ENCODE measurements at places on chromosomes 12 and 14.
A peak's percentile ranks its signal among the peaks of the same experiment; 100 is the strongest.

- no peaks in the 10 kb centered on the region for H3K27me3 ChIP-seq
- no peak overlapping the region for H3K27ac ChIP-seq
- no peak overlapping the region for H3K4me3 ChIP-seq
These were observed 31.8 kb upstream of the OR10A7 start for GRCh38 chr12:55188974-55189556.

DNA sequence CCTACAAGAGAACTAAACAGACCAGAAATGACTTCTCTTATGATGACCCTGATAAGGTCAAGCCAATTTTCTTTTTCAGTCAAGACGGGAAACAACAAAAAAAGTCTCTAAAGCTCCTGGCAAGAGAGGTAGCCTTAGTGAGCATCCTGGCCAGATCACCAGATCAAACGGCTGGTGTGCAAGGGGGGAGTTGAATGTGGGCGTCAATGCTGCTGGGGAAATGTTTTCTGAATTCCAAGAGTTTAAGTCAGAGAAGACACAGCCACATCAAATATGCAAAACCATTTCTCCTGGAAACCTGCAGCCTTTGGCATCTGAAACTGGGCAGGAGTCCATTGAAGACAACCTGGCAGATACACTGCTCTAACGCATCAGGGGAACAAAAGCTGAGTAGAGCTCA is 16.0 kb upstream of the SELPLG start:
- H3K36me3 ChIP-seq: peaks cover 9% of the 10 kb centered on the region
- H3K27ac ChIP-seq: no peak overlapping the region
- no peaks in the 10 kb centered on the region for H3K27me3 ChIP-seq
- no peak for DNase-seq
- H3K4me1 ChIP-seq: no peaks in the 10 kb centered on the region
- no peak overlapping the region for H3K4me3 ChIP-seq

GRCh38 chr14:106620368-106620767 is 1094.0 kb downstream of the TMEM121 start:
- DNase-seq: no peak

DNA sequence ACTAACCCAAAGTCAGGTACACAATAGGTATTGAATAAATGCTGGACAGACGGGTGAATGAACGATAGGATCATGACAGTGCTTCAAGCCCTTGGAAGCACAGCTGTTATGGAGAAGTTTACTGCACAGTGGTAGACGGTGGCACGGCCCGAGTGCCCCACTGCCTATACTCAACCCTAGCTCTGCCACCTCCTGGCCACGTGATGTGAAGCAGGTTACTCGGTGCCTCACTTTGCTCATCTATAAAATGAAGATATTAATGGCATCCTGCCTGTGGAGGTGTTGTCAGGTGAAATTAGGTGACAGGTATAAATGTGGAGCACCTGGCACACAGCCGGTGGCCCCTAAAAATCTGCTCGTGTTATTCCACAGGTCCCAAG is 5.8 kb downstream of the ASB2 start:
- H3K27ac ChIP-seq: no peak overlapping the region
- no peaks in the 10 kb centered on the region for H3K4me1 ChIP-seq
- DNase-seq: no peak
- no peaks in the 10 kb centered on the region for H3K36me3 ChIP-seq
- H3K27me3 ChIP-seq: no peaks in the 10 kb centered on the region

GRCh38 chr14:53458368-53458814 is 305.3 kb upstream of the DDHD1 start:
- DNase-seq: peak; percentile 90
- H3K4me3 ChIP-seq: no peak overlapping the region

- no peaks in the 10 kb centered on the region for H3K4me1 ChIP-seq
- H3K36me3 ChIP-seq: no peaks in the 10 kb centered on the region
- no peaks in the 10 kb centered on the region for H3K27me3 ChIP-seq
- DNase-seq: no peak
These were observed 114.9 kb upstream of the PWP1 start for GRCh38 chr12:107570721-107571120.

- H3K27me3 ChIP-seq: no peaks in the 10 kb centered on the region
- H3K27ac ChIP-seq: no peak overlapping the region
- DNase-seq: no peak
These were observed 108.4 kb downstream of the C12orf42 start for GRCh38 chr12:103387385-103387784.

DNA sequence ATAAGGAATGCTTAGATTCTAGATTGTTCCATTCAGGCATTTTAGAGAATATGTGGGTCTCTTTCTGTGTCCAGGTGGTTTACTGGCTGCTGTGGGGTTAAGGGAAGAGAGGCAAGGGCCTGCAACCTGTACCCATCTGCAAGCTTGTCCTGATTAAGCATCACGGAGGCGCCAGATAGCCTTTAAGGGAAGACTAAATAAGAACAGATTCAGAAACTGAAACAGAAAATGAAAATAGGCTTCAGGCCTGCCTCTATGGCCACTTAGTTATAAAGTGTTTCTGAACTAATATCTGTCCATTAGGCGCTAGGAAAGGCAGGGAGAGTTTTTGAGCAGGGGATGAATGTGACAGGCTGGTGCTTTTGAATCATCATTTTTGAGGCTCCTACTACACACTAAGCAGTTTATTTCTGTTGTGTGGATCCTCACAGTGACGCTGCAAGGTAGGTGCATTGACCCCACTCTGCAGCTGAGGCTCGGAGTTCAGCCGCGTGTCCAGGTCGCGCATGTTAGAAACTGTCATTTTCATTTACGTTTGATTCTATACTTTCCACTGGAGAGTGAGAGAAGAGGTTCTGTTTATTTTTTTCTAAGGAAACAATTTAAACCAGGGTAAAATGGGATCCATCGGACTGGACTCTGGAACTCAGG is 47.4 kb downstream of the SLC6A12 start:
- no peak overlapping the region for H3K27ac ChIP-seq
- H3K4me1 ChIP-seq: peaks cover 6% of the 10 kb centered on the region
- H3K27me3 ChIP-seq: no peaks in the 10 kb centered on the region
- H3K36me3 ChIP-seq: no peaks in the 10 kb centered on the region
- no peak overlapping the region for H3K4me3 ChIP-seq

DNA sequence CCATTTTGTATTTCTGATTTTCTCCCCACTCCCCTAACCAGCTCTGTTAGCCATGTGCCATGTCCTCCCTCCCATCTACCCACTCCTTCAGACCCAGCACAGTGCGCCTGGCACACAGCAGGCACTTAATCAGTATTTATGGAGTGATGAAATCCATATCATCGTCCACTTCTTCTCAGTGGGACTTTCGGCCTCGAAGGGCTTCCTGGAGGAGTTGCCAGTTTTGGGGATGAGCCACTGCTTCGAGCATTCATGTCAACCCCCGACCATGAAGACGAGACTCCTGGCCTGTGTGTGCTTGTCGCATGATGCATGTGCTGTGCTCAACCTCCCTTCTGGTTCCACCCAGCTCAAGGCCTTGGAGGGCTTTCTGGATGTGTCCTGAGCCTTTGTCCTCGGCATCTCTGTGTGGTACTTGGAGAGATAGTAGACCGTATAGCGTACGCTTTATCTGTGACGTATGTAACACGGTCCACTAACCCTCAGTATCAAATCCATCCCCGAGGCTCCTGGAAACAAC is 119.5 kb upstream of the RTL1 start:
- no peaks in the 10 kb centered on the region for H3K36me3 ChIP-seq
- no peak overlapping the region for H3K4me3 ChIP-seq
- H3K27me3 ChIP-seq: no peaks in the 10 kb centered on the region
- H3K27ac ChIP-seq: no peak overlapping the region
- no peaks in the 10 kb centered on the region for H3K4me1 ChIP-seq

- no peaks in the 10 kb centered on the region for H3K27me3 ChIP-seq
- H3K4me1 ChIP-seq: peaks cover 3% of the 10 kb centered on the region
- no peak overlapping the region for H3K4me3 ChIP-seq
- H3K27ac ChIP-seq: no peak overlapping the region
These were observed 26.0 kb downstream of the SMUG1 start for GRCh38 chr12:54162741-54163140.

GRCh38 chr12:11880381-11880780 is 190.4 kb upstream of the BCL2L14 start:
- H3K27me3 ChIP-seq: no peaks in the 10 kb centered on the region
- H3K36me3 ChIP-seq: no peaks in the 10 kb centered on the region
- H3K4me1 ChIP-seq: peaks cover 7% of the 10 kb centered on the region
- H3K27ac ChIP-seq: no peak overlapping the region
- H3K4me3 ChIP-seq: no peak overlapping the region

GRCh38 chr14:104224131-104224505 is 85.7 kb downstream of the KIF26A start:
- no peak overlapping the region for H3K27ac ChIP-seq
- H3K27me3 ChIP-seq: no peaks in the 10 kb centered on the region
- H3K36me3 ChIP-seq: no peaks in the 10 kb centered on the region
- peaks cover 3% of the 10 kb centered on the region for H3K4me1 ChIP-seq

DNA sequence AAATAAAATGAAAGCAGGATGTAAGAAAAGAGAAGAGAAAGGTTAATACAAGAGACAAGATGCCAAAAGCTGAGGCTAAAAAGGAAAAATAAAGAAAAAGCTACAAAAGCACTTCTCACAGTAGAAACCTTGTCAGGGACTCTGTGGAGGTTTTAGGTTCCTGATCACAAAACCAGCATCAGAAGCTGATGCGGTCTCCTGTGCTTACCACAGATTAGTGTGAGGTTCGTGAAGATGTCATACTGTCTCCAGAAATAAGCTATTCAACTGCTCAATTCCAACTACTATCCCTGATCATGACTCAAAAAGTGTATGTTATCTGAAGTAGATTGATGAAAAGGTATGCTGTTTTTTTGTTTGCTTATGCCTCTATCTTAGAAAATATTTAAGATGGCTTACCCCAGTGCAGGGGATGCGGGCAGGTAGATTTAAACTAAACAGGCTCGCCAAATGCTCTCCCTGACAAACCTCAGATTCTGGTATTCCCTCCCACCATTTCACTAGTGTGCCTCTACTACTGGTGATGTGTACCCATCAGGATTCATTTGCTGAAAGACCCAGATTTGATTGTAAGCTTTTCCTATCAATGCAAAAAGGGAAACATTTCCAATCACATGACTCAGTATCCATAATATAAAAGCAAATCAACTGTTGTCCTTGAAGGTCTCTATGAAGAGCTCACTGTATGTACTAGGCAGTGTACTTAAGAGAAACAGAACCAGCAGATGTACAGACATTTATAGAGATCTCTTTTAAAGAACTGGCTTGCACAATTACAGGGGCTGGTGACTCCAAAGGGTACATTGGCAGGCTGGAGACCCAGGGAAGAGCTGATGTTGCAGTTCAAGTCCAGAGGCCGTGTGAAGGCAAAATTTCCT is 169.5 kb upstream of the FOXN3 start:
- DNase-seq: no peak
- H3K27ac ChIP-seq: no peak overlapping the region
- H3K4me3 ChIP-seq: no peak overlapping the region
- no peaks in the 10 kb centered on the region for H3K36me3 ChIP-seq
- H3K4me1 ChIP-seq: no peaks in the 10 kb centered on the region

DNA sequence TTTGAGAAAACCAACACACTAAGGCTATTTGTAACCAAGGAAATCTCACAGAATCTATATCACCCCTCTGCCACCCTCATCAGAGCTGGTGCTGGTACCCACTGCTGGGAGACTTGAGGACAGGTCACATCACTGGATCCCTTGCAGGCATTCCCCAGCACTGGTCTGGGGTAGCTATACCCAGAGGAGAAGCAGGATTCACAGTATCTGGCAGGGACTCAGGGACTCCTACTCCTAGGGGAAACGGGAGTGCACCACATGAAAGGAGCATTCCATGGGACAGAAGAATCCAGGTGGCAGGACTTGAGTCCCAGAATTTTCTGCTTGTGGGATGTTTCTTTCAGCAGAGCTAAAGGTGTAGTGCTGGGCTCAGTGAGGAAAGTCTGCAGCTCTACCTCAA is 223.2 kb downstream of the ADGRD1 start:
- H3K4me1 ChIP-seq: no peaks in the 10 kb centered on the region
- no peak overlapping the region for H3K27ac ChIP-seq
- no peaks in the 10 kb centered on the region for H3K36me3 ChIP-seq
- no peaks in the 10 kb centered on the region for H3K27me3 ChIP-seq

GRCh38 chr14:89573399-89573657 is 156.3 kb upstream of the FOXN3 start:
- no peak overlapping the region for H3K27ac ChIP-seq
- H3K27me3 ChIP-seq: no peaks in the 10 kb centered on the region
- no peak overlapping the region for H3K4me3 ChIP-seq
- H3K4me1 ChIP-seq: peaks cover 27% of the 10 kb centered on the region

DNA sequence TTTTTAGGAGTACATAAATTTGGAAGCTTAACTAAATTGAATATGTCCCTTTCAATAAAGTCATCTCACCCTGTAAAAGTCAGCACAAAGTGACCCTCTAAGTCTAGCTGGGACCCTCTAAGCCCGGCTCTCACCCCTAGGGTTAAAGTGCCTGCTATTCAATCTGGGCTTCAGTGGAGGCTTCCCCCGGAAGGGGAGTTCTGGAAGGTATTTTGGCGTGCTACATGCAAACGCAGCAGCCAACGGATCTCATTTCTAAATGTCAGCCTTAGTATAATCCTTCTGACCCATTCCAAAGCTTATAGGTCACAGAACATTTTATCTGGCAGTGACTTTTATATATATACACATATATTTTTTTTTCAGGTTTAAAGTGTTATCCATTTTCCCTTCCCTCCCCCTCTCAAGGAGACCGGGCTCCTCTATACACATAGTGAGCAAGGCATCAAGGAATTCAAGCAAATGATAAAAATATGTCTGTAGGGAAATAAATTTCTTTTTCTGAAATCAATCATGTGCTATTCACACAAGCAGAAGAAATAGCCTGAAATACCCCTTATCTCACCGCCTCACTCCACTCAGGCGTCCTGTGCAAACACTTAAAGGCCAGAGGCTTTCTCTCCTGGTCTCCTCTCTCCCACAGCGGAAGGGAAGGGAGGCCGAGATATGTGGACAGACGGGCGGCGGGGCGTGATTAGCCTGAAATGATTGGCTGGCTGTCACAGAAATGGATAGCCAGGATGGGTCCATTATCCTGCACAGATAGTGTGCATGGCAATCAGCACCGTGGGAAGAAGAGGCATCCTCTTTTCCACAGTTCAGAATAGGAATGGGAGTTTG is 301.7 kb downstream of the GALC start:
- no peaks in the 10 kb centered on the region for H3K36me3 ChIP-seq
- no peaks in the 10 kb centered on the region for H3K27me3 ChIP-seq
- no peak overlapping the region for H3K4me3 ChIP-seq
- DNase-seq: no peak
- H3K27ac ChIP-seq: no peak overlapping the region

GRCh38 chr12:51522696-51523095 is 68.3 kb upstream of the SCN8A start:
- H3K4me3 ChIP-seq: no peak overlapping the region
- no peaks in the 10 kb centered on the region for H3K27me3 ChIP-seq
- no peak for DNase-seq
- no peaks in the 10 kb centered on the region for H3K36me3 ChIP-seq

GRCh38 chr14:93994919-93995682 is 2.0 kb upstream of the CCDC197 start:
- no peaks in the 10 kb centered on the region for H3K4me1 ChIP-seq
- no peak overlapping the region for H3K27ac ChIP-seq

GRCh38 chr12:2177751-2178150 is 125.0 kb downstream of the CACNA1C start:
- no peak overlapping the region for H3K27ac ChIP-seq
- no peak for DNase-seq
- H3K4me1 ChIP-seq: peaks cover 3% of the 10 kb centered on the region
- no peak overlapping the region for H3K4me3 ChIP-seq

GRCh38 chr14:50697659-50698290 is 29.7 kb upstream of the SAV1 start:
- no peaks in the 10 kb centered on the region for H3K27me3 ChIP-seq
- H3K4me1 ChIP-seq: no peaks in the 10 kb centered on the region
- H3K36me3 ChIP-seq: no peaks in the 10 kb centered on the region
- no peak overlapping the region for H3K4me3 ChIP-seq
- no peak overlapping the region for H3K27ac ChIP-seq

- peaks cover 2% of the 10 kb centered on the region for H3K4me1 ChIP-seq
- H3K27ac ChIP-seq: peak overlapping the region; percentile 7
- H3K36me3 ChIP-seq: peaks cover 5% of the 10 kb centered on the region
These were observed 3.6 kb downstream of the ABCD4 start for GRCh38 chr14:74299061-74299545.
